ENCODE measurements at places on chromosomes 1 and 21.

GRCh38 chr1:21775985-21776562 lies 6.9 kb downstream of the USP48 start:
- DNase-seq = no peak

DNA sequence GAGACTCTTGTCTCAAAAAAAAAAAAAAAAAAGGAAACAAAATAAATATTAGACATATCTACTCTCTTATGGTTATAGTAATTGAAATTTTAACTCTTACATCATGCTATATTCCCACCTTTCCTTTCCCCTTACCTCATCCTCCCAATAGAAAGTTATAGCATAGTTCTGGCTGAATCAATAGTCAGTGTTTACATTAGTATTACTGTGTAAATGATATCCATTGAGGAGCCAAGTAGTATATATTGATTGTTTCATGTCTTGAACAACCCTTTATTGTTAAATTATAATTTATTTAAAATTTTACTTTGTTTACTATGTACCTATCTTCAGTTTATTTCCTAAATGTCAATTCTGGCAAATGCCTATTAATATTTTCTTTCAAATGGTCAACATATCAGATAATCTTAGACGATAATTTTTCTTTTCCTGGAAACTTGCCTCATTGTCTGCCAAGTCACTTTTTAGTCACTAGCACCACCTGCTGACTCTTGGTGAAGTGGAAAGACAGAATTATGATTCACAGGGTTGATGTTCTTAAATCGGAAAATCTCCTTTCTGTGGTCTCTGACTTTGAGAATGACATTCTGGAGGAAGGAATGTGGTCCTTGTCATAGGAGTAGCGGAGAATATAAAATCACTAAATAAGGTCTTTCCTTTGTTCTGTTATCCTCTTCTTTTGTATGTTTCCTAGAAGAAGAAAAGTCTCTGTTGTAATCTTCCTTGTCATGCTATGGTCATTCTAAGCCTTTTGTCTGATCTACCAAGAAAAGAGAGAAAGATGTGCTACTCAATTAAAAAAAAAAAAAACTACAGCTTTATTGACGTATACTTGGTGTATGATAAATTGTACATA lies 8.6 kb downstream of the HJV start:
- DNase-seq = peak; percentile 66

GRCh38 chr21:18384771-18385170 lies 18.8 kb downstream of the TMPRSS15 start:
- peak; percentile 54 for DNase-seq

- no peak for DNase-seq
These were observed 36.9 kb downstream of the SLC2A1 start for GRCh38 chr1:42921769-42922168.

DNA sequence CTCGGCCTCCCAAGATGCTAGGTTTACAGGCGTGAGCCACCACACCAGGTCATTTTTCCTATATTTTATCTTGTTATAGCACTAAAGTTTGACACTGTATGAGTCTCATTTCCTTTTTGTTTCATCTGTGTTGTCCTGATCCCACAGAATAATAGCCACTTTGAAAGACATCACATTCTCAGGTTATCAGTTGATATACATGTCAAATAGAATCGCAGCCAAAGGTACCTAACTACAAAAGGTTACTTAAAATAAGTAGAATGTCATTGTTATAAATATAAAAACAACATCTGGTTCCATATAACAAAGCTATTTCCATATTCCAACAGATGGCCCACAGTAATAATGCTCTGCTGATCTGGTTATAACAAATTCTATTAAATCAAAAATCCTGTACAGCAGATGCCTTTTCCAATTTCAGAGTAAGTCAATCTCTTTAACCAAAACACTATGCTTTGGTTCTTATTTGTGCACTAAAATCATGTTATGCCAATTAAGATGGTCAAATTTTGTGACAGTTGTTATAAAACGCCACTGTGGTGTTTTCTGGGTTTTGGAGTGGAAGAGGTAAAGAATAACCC lies 6.0 kb downstream of the FOXJ3 start:
- DNase-seq = no peak

DNA sequence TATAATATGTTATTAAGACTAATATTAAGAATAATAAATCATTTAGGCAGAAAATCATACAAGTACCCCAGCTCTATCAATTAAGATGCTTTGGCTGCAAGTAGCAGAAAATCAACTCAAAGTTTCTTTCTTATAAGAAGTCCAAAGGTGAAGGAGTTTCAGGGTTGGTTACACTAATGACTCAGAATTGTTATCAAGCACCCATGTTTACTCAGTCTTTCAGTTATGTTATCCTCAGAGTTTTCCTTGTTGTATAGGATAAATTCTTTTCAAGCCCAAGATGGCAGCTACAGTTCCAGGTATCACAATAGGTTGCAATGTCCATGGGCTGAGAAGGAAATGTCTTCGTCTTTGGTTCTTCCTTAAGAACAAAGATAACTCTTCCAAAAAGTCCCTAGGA lies 163.6 kb downstream of the TNFSF18 start:
- DNase-seq = no peak

DNA sequence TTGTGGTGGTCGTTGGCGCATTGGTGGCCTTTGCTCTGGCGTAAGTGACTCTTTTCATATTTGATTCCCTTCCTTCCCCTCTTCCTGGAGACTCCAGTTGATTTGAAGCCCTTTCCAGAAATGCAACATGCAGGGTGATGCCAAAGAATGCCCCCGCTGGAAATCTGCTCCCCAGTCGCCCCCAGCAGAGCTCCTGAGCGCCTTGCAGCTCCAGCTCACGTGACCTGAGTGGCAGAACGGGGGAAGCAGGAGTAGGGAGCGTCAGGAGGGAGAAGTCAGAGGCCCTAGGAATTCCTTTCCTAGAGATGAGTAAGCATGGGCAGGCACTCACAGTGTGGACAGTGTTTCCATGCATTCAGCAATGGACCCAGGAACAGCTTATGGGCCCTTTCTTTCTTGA lies 255.9 kb downstream of the CACNA1E start:
- no peak for DNase-seq

GRCh38 chr21:42847051-42847707 lies 32.2 kb downstream of the WDR4 start:
- no peak for DNase-seq

DNA sequence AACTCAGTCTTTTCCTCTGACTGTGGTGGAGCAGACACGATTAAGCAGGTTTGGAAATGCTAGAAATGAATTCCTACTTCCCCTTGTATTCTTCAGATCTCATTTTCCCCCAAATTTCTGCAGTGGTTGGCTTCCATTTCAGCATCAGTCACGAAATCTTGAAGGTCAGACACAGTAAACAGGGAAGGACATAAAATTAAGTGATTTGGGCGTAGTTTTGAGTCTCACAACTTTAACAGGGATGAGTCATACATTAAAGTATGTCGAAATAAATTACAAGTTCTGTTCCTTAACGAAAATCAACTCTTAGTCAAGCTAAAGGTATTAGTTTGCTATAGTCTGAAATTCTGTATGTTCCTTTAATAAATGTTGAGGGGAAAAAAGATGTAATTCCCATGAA lies 61.1 kb downstream of the HNRNPR start:
- no peak for DNase-seq

DNA sequence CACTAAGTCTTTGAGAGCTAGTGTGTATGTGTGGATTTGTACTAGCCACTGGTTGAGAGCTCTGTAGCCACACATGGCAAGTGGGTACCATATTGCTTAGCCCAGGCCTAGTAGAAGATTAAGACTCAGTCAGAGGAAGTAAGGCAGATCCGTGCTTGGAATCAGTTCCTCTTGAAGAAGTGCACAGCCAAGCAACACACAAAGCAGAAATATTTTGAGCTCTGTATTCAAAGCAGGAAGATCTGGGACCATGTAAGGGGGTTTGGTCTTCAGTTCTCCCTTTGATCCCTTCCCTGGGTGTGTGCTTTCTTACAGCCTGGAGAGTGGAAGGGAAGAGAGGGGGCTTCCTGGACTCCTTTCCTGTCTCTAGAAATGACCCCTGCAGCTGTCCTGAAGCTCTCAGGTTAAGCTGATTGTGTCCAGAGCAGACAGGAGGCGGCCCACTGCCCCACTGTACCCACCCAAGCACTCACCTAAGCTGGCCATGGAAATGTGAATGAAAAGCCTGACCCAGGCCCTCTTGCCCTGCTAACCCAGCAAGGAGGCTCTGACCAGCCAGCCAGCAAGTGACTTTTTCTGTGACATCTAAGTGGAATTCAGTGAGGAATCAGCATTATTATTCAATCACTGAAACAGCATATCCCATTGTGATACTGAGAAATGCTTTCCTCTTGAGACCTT lies 3.6 kb downstream of the ETS2 start:
- DNase-seq = no peak

DNA sequence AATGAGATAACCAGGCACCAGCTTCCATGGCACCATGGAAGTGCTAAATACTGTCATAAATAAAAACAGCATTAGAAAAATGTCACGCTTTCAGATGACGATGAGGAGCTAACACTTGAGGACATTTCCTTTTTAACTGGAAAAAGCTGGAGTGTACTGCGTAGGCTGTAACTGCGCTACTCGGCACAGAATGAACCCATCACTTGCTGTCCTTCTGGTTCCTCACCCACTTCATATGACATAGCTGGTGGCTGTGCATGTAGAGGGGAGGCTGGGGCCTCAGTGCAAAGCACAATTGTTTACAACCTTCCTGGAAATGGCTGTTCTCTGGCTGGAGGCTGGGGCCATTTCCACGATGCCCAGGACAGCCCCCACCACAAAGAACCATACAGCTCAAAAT lies 55.7 kb downstream of the NTPCR start:
- no peak for DNase-seq

GRCh38 chr1:31936981-31937299 lies 1.2 kb downstream of the PTP4A2 start:
- no peak for DNase-seq

- DNase-seq = peak; percentile 73
These were observed at the start of gene TFAP2E for GRCh38 chr1:35573198-35574124. Gene TFAP2E (plus strand): TSS chr1:35573314. CDS start chr1:35573578, 264 bp downstream.

DNA sequence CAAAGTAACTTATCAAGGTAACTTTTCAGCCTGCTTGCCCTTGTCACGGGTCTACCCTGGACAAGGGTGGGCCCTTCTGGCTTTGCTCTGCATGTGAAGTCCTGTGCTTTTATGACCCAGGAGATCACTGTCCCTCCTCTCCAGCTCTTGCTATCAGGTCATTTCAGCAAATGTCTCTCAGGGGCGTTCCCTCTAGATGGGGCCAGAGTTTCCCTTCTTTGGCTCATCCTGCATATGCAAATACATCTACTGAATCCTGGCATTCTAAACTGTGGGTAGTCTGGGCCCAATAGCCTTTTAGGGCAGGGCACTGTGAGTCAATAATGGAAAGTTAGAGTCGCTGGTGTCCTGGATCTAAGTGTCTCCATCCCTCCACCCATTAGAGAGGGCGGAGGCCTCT lies 366.9 kb upstream of the USP24 start:
- DNase-seq = no peak

GRCh38 chr1:159207080-159207479 lies 2.4 kb downstream of the ACKR1 start:
- DNase-seq = no peak

DNA sequence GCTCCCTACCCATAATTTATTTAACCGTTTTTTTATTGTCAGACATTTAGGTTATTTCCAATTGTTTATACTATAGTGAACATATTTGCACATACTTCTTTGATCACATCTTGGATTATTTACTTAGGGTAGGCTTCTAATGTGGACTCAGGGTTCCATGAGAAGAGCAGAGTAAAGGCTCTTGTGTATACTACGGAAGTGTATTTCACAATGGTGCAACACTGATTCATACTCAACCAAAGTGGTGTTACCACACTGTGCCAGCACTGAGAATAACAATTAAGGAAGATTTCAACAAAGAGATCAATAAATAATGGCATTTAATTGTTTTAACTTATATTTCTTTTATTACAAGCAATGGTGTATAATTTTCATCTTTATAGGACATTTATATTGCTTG lies 251.2 kb downstream of the ZNF326 start:
- no peak for DNase-seq

- no peak for DNase-seq
These were observed 272.9 kb downstream of the RWDD3 start for GRCh38 chr1:95506736-95507414.

GRCh38 chr1:225435957-225436392 lies 8.1 kb upstream of the LBR start:
- DNase-seq = no peak

DNA sequence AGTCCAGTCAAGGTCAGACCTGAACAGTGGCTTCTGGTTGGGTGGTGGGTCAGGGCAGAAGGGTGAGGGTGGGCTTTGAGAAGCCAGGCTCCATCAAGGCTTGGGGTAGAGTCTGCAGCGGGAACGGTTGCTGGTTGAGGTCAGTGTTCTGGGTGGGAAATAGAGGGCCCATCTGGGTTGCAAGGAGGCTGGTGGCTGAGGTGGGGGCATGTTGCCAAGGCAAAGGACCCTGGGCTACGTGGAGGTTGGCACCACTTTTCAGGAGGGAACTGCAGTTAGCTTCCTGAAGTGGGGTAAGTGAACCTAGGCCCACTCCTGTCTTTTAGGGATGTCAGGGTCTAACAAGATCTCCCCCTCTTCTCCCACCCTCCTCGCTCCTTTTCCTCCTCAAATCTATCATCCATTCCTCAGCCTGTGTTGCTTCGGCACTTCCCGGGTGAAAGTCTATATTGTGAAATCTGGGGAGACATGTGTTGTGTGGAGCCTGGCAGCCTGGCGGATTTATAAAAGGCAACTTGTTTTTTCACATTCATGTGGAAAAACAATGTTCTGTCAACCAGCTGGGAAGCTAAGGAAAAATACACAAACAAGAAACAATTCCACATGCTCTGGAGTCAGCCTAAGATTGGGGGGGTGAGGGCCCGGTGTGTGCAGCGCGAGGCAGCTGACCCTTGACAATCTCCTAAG lies 1.5 kb downstream of the IL22RA1 start:
- no peak for DNase-seq

DNA sequence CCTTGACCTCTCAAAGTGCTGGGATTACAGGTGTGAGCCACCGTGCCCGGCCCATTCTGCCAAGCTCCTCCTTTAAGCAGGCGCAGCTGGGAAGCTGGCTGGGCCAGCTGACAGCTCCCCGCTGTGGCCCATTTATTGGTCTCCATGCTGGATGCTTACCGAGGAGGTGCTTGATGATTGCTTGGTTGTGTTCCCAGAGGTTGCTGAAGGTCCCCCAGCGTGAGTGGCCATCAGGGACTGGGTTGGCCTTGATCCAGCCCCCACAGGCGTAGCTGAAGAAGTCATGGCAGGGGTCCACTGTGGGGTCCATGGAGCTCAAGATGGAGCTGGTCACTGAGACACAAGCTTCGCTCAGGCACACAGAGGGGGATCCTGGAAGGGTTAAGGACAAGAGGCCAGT lies 17.7 kb downstream of the ECE1 start:
- no peak for DNase-seq

- no peak for DNase-seq
These were observed 986.6 kb upstream of the ADAMTS5 start for GRCh38 chr21:27953340-27954045.

- DNase-seq = no peak
These were observed 208.8 kb downstream of the KIF26B start for GRCh38 chr1:245363461-245364200.

GRCh38 chr1:202193614-202194327 lies at the start of gene LGR6:
Gene LGR6 (plus strand): TSS chr1:202193799. CDS start chr1:202193990, 191 bp downstream.
- DNase-seq = peak; percentile 74

GRCh38 chr1:159188375-159188788 lies 16.3 kb upstream of the ACKR1 start:
- DNase-seq = peak; percentile 95

- DNase-seq = no peak
These were observed 57.9 kb upstream of the HIVEP3 start for GRCh38 chr1:41976671-41977070.

All from neural progenitor cell (in vitro differentiated cells).